ENCODE measurements at places on chromosomes 2 and 18.
A peak's percentile ranks its signal among the peaks of the same experiment; 100 is the strongest.

GRCh38 chr2:172107690-172108586 lies 5.2 kb upstream of the DLX2 start:
- no peak for DNase-seq

DNA sequence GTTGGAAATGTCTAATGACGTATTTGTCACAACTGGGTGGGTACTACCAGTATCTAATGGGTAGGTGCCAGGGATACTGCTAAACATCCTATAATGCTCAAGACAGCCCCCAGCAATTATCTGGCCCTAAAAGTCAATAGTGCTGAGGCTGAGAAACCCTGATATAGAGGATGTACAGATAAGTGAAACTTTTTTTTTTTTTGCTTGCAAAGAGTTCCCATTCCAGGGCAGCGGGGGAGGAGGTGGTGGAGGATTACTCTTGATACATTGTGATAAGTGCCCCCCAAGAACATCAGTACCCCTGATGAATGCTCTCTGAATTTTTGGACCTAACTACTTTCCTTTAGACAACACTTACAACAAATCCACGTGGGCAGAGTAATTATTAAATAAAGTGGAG lies 329.7 kb upstream of the SPRED2 start:
- DNase-seq, result no peak

DNA sequence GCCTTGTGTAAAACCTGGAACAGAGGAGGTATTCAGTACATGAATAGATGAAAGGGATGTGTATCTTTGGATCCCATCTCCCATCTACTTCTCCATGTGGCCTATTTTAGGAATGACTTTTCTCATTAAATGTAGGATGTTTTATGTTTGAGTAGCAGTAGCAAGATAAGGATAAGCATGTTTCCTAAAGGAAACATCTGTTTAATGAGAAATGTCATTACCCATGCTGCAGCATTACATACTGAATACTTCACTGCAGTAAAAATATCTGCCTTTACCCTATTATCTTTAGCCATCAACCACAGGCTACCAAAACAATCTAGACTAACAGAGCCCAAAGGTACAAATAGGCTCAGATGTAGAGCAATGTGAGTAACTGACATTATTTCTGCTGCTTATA lies 419.2 kb upstream of the CYRIA start:
- DNase-seq, result no peak

- no peak for DNase-seq
These were observed 3.0 kb downstream of the NPC1 start for GRCh38 chr18:23583071-23583865.

GRCh38 chr2:236857781-236858180 lies 227.9 kb upstream of the COPS8 start:
- DNase-seq, result no peak

GRCh38 chr2:191710411-191710900 lies 32.5 kb downstream of the NABP1 start:
- peak; percentile 80 for DNase-seq

GRCh38 chr2:191486584-191487320 lies 191.2 kb upstream of the NABP1 start:
- peak; percentile 98 for DNase-seq

- DNase-seq, result peak; percentile 26
These were observed 61.3 kb downstream of the PTRHD1 start for GRCh38 chr2:24731923-24732322.

All from EL (cell line).